ENCODE measurements at places on chromosomes 13 and 19.

- DNase-seq = no peak
Observed at GRCh38 chr13:50161052-50161451, 145.8 kb downstream of the KCNRG start.

DNA sequence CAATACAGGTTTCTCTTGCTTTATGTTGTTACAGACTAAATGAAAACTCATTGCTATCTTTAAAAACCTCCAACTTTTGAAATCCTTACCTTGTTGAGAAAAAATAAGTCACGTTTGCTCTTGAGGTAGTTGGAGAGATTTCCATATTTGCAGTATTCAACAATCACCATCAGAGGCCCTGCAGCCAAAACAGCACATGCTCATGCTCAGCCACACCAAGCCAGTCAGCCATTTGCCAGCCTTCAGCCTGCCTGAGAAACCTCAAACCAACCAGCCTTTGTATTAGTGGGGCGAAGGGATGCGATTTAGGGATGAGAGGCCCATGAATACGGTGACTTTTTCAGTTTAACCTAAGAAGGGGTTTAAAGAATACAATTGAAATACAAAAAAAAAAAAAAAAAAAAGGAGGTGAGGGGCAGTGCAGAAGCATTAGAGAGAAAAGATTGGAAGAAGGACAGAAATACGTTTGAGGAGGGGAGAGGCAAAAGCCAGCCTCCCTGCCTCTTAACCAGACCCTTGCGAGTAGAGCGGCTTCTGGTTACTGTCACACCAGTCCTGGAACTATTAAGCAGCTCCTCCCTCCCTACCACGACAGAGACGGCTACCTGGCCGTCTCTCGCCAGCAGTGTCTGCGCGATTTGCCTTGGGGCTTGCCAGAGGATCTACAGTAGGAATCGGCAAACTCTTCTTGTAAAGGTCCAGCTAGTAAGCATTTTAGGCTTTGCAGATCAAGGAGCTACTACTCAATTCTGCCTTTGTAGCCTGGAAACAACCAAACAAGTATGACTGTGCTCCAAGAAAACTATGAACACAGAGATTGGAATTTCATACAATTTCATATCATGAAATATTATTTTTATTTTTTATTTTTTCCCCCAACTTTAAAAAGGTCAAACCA, 167.3 kb downstream of the FLT1 start:
- no peak for DNase-seq

DNA sequence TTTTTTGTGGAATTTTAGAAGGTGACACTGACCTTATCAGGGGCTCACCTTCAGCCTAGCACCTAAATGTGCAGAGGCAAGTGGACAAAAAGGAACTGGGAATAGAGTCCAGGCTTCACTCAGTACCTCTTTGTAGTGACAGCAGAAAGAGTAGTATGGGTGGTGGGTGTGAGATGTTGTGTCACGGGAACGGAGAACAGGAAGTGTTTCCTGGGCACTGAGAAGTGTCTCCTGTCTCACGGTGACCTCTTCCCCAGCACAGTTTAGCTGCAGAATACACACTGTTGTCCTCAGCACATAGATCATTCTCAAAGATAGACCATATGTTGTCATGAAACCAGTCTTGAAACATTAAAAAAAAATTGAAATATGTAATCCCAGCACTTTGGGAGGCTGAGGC, 17.5 kb upstream of the LGALS14 start:
- DNase-seq = no peak

DNA sequence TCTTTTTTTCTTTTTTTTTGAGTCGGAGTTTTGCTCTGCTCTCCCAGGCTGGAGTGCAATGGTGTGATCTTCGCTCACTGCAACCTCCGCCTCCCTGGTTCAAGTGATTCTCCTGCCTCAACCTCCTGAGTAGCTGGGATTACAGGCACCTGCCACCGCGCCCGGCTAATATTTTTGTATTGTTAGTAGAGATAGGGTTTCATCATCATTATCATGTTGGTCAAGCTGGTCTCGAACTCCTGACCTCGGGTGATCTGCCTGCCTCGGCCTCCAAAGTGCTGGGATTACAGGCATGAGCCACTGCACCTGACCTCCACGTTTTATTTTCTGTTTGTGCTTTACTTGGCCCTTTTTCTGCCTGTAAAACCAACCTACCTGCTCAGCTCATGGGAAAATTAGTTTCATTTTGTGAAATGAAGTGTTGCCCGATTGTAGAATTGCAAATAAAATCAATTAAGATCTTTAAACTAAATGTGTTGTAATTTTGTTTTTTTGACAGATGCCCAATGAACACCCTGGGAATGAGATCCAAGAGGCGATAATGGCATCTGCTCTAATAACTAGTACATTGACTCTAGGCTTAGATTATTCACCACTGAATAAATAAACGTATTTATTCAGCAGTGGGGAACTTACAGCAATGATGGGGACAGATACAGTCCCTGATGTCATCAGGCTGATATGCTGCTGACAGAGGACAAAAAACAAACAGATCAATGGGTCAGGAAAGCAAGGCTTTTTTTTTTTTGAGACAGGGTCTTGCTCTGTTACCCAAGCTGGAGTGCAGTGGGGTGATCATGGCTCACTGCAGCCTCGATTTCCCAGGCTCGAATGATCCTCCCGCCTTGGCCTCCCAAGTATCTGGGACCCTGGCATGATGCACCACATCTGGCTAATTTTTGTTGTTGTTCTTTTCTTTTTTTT, 2.2 kb upstream of the RAB11B start:
- no peak for DNase-seq

DNA sequence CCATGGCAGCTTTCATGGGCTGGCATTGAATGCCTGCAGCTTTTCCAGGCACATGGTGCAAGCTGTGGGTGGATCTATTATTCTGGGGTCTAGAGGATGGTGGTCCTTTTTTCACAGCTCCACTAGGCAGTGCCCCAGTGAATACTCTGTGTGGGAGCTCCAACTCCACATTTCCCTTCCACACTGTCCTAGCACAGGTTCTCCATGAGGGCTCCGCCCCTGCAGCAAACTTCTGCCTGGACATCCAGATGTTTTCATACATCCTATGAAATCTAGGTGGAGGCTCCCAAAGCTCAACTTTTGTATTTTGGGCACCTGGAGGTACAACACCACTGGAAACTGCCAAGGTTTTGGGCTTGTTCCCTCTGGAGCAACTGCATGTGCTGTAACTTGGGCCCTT, 450.6 kb downstream of the LMO7 start:
- no peak for DNase-seq

DNA sequence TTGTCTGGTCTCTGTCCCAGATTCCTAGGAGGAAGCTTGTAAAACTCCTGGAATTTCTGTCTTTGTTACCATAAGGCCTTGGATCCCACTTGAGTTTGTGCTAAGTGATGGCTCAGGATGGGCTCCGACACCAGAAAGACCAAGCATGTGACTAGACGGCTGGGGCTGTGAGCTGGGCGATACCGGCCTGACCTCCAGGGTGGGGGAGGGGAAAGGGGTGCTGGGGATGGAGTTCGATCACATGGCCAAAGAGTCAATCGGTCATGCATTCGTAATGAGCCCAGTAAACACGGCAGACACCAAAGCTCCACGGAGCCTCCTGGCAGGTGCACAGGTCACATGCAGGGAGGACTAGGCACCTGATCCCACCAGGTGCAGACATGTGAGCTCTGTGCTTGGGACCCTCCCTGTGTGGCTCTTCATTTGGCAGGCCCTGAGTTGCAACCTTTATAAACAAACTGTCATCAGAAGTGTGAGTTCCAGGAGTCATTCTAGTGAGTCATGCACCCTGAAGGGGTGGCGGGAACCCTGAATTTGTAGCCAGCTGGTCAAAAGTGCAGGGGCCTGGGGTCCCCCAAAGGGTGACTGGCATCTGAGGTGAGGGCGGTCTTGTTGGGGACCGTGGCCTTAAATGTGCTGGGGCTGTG, 27.1 kb downstream of the ELAVL1 start:
- no peak for DNase-seq

DNA sequence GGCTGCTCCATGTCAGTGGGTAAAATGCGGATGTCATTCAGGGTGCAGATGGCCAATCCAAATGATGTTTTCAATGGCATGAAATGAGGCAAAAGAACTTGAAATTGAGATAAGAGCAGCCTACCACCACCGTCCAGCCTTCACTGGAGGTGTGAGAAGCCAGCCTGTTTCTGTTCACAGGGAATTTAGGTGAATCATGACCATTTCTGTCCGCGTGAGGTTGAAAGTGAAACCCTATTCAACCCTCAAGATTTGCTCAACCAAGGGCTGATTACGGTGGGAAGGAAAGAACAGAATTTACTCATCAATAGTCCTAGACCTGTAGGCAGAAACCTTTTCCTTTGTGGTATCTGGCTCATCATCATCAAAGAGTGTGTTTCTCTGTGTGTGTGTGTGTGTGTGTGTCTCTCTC, 370.7 kb downstream of the COG6 start:
- DNase-seq = no peak

GRCh38 chr19:19064811-19065745, 1.3 kb downstream of the SLC25A42 start:
- no peak for DNase-seq

DNA sequence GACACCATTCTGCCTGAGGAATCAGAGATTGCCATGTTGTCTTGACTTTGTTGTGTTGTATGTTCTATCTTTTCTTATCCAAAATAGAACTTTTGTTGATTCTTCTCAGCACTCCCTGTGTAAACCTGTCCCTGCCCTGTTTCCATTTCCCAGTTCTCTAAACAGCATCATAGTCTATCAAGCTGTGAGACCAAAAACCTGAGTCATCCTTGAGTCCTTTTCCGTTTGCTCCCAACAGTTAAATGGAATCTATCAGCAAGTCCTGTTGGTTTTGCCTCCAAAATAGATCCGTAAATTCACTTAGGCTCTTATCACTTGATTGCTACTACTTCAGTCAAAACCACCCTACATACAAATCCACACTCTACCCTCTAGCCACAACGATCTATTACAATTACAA, 667.1 kb downstream of the PCDH9 start:
- no peak for DNase-seq

GRCh38 chr19:291561-292280, 518 bp upstream of the PLPP2 start:
- no peak for DNase-seq

GRCh38 chr19:4635754-4636116, 3.6 kb upstream of the TNFAIP8L1 start:
- no peak for DNase-seq

- DNase-seq = no peak
Observed at GRCh38 chr19:49951806-49952478, 9.0 kb downstream of the SIGLEC11 start.

GRCh38 chr19:1080360-1081161, 13.6 kb downstream of the ARHGAP45 start:
- no peak for DNase-seq

- DNase-seq = no peak
Observed at GRCh38 chr13:76336889-76337844, 549.0 kb downstream of the KCTD12 start.

GRCh38 chr13:98105929-98106336, 37.0 kb upstream of the FARP1 start:
- DNase-seq = no peak

DNA sequence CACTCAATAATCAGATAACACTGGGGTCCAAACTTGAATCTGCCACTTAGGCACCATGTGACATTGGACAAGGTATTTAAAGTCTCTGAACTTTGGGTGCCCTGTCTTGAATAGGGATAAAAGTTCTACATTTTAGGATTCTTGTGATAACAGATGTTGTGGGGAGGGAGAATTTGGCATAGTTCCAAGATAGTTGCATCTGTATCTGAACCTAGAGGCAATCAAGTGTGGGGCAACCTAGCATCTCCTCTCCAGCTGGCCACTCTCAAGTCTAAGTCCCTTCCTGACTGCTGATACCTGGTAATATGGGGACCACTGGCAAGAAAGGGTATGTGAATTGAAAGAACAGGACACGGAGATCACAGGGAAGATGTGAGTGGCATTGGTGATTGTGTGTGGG, 256.1 kb downstream of the FOXO1 start:
- DNase-seq = no peak

- DNase-seq = no peak
Observed at GRCh38 chr19:58509731-58510083, 2.1 kb downstream of the SLC27A5 start.

DNA sequence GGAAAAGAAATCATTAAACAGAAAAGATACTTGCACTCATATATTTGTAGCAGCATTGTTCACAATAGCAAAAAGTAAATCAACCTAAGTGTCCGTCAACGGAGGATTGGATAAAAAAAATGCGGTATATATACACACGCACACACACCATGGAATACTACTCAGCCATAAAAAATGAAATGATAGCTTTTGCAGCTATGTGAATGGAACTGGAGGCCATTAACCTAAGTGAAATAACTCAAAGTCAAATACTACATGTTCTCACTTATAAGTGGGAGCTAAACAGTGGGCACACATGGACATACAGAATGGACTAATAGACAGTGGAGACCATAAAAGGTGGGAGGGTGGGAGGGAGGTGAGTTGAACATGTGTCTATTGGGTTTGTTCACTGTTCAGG, 18.4 kb downstream of the WBP4 start:
- no peak for DNase-seq

DNA sequence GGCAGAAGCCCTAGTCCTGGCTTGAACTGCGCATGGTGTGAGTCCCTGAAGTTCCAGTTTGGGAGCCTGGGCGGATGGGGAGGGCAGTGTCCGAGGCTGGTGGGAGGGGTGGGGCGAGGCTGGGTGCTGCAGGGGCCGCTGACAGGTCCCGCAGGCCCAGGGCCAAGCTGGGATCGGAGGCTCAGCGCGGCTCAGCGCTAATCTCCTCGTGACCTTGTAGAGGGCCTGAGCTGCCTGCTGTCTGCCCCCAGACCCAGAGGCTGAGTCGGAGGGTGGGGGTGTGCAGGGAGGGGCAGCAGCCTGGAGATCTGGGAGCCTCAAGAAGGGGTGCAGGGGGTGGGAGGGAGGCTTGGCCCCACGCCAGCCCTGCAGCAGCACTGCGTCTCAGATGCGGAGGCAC, 3.0 kb downstream of the ATP1A3 start:
- no peak for DNase-seq

GRCh38 chr19:14166999-14167575, 30.7 kb upstream of the ASF1B start:
- no peak for DNase-seq

DNA sequence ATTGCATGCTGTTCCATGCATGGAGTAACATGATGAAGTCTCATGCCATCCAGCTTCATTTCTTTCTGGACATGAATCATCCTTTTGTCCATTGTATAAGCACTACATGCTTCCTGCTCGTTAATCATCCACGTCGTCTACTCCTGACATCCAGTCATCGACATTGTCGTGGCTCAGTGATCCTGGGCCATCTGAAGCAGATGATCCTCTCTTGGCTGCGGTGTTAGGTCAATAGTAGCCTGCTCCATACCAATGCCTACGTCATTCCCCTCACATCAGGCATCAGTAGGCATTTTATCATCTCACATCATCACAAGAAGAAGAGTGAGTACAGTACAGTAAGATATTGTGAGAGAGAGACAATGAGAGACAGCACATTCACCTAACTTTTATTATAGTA, 7.9 kb upstream of the MYO16 start:
- DNase-seq = no peak

DNA sequence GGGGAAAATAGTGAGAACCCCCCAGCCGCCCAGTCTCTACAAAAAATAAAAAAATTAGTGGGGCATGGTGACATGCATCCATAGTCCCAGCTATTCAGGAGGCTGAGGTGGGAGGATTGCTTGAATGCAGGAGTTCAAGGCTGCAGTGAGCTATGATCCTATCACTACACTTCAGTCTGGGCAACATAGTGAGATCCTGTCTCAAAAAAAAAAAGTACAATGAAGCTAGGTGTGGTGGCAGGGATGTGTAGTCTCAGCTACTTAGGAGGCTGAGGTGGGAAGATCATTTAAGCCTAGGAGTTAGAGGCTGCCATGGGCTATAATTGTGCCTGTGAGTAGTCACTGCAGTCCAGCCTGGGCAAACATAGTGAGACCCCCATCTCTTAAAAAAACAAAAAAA, 8.9 kb downstream of the PCCA start:
- no peak for DNase-seq

All from activated naive CD4-positive, alpha-beta T cell (primary cell).